Stimulated activated CD4-positive, alpha-beta T cell treated with anti-CD3 and anti-CD28 coated beads, Interleukin-4, amount 100 ng/mL, for 4 hours (primary cell): ENCODE measurements at places on chromosomes 6 and 20.

- no peak for DNase-seq
Measured at GRCh38 chr6:75213112-75213511, 7.3 kb upstream of the COL12A1 start.

GRCh38 chr6:72175916-72176315, 289.6 kb downstream of the RIMS1 start:
- no peak for DNase-seq

GRCh38 chr6:49553384-49553783, 2.9 kb downstream of the C6orf141 start:
- no peak for DNase-seq

DNA sequence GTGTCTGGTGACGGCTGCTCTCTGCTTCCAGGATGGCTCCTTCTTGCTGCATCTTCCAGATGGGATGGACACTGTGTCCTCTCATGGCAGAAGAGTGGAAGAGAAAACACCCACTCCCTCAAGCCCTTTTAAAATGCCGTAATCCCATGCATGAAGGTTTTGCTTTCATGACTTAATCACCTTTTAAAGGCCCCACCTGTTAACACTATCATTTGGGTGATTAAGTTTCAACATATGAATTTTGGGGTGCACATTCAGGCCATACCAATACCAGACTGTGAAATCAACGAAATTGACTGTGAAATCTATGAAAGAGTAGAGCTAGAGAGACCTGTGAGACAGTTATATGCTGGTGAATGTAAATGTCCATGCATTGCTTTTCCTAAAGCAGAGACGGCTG, 374.3 kb upstream of the CHD6 start:
- DNase-seq, result no peak

DNA sequence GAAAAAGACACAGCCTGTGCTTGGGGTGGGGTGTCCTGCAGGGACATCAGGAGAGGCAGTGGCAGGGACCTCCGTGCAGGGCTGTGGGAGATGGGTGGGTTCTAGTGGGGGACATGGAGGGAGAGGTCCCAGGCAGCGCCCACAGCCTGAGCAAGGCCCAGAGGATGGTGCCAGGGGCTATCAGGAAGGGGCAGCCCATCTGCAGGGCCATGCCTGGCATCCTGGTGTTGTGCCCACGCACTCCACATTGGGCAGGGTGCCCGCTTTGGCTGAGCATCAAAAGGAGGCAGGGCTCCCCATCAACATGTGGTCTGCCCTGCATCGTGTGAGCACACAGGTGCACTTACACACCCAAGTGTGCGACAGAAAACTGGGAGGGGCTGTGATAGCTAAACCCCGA, 184.3 kb upstream of the SNX9 start:
- no peak for DNase-seq

DNA sequence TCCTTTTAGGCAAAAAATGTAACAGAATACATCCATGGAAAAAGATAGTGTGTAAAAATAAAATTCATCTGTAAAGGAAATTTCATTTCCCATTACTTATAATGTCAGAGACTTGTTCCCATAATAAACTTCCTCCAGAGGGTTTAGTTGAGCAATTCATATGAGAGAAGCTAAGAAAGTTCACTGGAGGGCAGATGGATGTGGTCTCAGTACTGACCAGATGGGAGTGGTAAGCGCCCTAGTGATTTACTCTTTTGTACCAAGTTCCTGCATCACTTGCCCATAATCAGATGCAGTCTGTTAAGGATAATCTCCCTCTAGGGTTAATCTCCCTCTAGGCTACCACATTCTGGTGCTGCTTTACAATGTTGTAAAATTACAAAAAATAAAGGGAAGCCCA, 61.7 kb downstream of the ESF1 start:
- no peak for DNase-seq

- DNase-seq, result peak; percentile 16
Measured at GRCh38 chr6:57173056-57173885, 1.1 kb downstream of the BAG2 start.

GRCh38 chr6:32825966-32826365, 9.2 kb upstream of the HLA-DOB start:
- DNase-seq, result no peak

GRCh38 chr6:44090465-44090864, 36.8 kb downstream of the MRPL14 start:
- DNase-seq, result no peak

GRCh38 chr6:14681699-14682487, 564.0 kb upstream of the JARID2 start:
- no peak for DNase-seq

DNA sequence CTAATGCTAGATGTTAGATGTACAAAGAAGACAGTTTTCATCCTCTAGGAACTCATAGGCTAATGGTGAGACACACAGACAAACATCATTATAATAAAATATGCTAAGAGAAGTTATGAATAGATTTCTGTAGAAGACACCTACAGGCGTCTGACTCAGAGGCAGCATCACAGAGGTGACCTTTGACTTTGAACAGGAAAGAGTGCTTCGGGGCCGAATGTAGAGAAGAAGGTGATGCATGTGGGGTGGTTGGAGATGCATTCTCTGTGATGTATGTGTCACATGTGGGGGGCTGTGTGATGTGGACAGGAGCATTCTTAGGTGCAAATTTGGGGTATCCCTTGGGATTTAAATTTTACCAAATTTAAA, 6.8 kb downstream of the GUCA1A start:
- DNase-seq, result peak; percentile 8

- DNase-seq, result no peak
Measured at GRCh38 chr6:16758163-16758975, 2.9 kb downstream of the ATXN1 start.

- DNase-seq, result no peak
Measured at GRCh38 chr20:58097943-58098342, 130.5 kb downstream of the ANKRD60 start.

DNA sequence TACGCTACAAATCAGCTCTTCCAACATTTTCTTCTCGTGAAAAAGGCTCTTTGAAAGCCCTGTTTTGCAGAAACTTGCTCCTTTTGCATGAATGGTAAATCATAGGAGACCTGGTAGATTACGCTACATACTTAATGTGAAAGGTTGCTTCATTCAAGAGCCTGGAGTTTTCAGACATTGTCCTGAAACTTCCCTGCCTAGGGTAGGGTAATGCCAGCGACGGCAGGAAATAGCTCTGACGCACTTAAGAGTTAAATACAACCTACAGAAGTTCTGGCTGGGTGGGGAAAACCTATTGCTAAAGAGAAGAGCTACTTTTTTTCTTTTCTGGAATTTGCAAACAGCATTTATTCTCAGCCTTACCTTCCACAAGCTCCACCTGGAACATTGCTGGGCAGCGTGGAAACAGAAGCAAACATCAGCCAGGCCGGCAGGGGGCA, 144.5 kb downstream of the LPA start:
- no peak for DNase-seq

GRCh38 chr6:56864171-56864616, 90.7 kb upstream of the BEND6 start:
- DNase-seq, result no peak

GRCh38 chr6:111605100-111605751, 452 bp downstream of the TRAF3IP2 start:
- peak; percentile 19 for DNase-seq

DNA sequence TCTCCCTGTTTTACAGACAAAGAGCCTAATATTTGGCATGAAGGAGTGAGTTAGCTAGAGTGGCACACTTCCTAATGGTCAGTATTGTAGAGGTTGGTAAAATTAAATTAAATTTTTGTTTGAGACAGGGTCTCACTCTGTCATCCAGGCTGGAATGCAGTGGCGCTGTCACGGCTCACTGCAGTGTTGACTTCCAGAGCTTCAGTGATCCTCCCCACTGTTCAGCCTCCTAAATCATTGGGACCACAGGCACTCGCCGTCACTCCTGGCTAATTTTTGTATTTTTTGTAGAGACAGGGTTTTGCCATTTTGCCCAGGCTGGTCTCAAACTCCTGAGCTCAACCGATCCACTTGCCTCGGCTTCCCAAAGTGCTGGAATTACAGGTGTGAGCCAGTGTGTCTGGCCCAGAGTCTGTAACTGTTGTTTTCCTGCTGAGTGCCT, 70.9 kb downstream of the SCAND1 start:
- DNase-seq, result no peak

GRCh38 chr6:3400162-3400561, 56.7 kb downstream of the SLC22A23 start:
- DNase-seq, result no peak

DNA sequence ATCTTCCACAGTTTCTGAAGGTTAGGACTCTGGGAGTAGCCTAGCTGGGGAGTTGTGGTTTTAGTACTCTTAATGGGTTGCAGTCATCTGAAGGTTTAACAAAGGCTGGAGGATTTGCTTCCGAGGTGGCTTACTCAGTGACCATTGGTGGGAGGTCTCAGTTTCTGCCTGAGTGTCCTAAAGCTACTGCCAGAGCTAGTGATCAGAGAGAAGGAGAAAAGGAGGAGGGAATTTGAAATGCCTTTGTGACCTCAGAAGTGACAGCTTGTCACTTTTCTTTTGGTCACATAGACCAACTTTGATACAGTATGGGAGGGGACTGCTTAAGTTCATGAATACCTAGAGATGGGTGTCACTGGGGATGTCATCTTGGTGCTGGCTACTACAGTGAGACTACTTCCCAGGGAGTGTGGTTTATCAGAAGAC, 41.3 kb downstream of the NCOA3 start:
- no peak for DNase-seq

DNA sequence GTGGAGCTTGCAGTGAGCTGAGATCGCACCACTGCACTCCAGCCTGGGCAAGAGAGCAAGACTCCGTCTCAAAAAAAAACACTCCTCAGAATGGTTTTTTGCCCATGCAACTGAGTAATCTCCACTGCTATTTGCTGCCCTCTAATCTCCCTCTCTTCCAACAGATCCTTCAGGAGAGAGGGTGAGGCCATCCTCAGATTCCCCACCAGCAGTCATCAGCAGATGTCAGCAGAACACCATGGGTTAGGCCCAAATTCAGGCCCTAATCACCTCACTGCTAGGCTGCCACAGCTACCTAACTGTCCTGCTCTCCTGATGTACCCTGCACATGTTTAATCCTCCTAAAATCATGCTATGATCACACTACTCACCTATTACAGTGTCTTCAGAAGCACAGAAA, 63.2 kb upstream of the BEND6 start:
- no peak for DNase-seq

GRCh38 chr20:50536333-50536732, 26.1 kb downstream of the PTPN1 start:
- DNase-seq, result no peak

- DNase-seq, result no peak
Measured at GRCh38 chr20:25690427-25690826, 6.2 kb downstream of the ZNF337 start.

DNA sequence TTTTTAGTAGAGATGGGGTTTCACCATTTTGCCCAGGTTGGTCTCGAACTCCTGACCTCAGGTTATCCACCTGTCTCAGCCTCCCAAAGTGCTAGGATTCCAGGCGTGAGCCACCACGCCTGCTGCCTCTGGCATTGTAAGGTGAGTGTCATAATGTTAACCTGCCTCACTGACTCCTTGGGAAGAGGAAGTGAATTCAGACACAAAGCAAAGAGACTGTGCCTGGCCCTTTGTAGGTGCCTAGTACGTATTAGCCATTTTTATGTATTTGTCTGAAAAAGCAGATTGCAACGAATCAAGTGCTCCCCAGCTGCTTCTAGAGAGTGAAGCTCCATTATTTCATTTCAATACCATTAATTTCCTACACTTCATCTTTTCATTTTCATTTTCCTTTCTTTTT, 260.5 kb downstream of the SAMD5 start:
- DNase-seq, result no peak

- DNase-seq, result no peak
Measured at GRCh38 chr20:17225851-17226409, 910 bp upstream of the PCSK2 start.

DNA sequence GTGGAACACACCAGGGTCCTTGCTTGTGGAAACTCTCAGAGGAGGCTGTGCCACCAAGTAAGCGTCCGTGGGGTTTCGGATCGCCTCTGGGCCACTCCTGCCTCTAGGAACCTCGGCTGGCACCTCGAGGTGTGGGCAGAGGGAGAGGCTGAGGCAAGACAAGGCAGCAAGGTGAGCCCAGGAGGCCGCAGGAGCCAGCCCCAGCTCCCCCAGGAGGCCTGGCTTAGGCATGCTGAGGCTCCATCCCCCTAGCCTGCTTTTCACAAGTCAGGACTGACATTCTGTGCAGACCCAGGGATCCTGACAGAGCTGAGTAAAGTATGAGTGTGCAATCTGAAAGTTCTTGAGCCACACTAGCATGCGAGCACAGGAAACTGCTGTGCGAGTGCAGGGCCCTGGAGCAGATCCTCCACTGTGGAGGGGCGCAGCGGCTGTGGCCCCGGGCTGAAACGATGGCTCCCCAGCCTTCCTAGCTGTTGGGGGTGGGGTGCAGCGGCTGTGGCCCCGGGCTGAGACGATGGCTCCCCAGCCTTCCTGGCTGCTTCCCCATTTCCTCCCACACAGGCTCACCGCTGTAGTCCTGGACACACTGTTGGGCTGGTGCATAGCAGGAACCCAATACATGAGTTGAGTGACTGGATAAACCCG, 75.2 kb upstream of the CD93 start:
- no peak for DNase-seq

GRCh38 chr6:44022671-44023352, 104.4 kb downstream of the MRPL14 start:
- DNase-seq, result no peak

GRCh38 chr6:156846845-156847599, 69.8 kb downstream of the ARID1B start:
- DNase-seq, result no peak

- DNase-seq, result no peak
Measured at GRCh38 chr6:131381709-131382093, 191.3 kb upstream of the ARG1 start.

DNA sequence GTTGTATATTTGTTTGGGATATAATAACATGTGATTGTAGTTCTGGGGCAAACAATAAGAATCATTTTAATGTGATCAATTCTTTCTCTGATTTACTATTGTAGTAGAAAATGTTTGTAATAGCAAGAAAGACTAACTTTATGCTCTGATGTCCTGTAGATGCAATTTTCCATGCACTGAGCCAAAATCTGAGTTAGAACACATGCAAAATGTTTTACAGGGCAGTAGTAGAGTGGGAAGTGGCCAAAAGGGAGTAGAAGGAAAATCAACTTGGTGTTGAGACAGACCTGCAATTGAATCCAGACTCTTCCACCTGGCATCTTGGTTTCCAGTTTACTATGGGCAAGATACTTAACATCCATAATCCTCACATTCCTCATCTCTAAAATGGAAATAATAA, 93.5 kb upstream of the BMP5 start:
- no peak for DNase-seq

GRCh38 chr20:62381202-62381797, 5.6 kb upstream of the RPS21 start:
- no peak for DNase-seq

- DNase-seq, result no peak
Measured at GRCh38 chr20:5835321-5835821, 85.2 kb downstream of the SHLD1 start.

DNA sequence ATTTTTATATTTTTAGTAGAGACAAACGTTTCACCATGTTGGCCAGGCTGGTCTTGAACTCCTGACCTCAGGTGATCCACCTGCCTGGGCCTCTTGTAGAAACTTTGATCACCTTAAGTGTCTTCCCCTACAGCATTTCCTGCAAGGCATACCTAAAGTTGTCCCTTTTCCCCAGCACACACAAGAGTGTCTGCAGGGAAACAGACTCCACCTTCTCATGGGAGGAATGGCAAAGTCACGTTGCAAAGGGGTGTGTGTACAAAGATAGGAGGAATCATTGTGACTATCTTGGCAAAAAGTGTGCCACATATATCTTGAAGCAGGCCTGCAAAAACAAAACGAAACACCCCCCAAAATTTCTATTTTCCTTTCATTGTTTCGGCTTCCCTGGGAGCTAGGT, 160.8 kb upstream of the RNF24 start:
- no peak for DNase-seq

- DNase-seq, result no peak
Measured at GRCh38 chr6:138493413-138493812, 5.9 kb downstream of the NHSL1 start.

GRCh38 chr6:115819506-115819905, 241.2 kb downstream of the FRK start:
- no peak for DNase-seq
